ENCODE measurements at places on chromosomes 1 and 21.
A peak's percentile ranks its signal among the peaks of the same experiment; 100 is the strongest.

GRCh38 chr1:2544093-2544874 lies 11.9 kb upstream of the TNFRSF14 start:
- no peak for DNase-seq

GRCh38 chr1:1763657-1764621 lies 14.3 kb downstream of the NADK start:
- no peak for DNase-seq

GRCh38 chr21:44880405-44881197 lies 7.1 kb upstream of the PTTG1IP start:
- no peak for DNase-seq

- no peak for DNase-seq
Observed at GRCh38 chr1:59332983-59333382, 36.1 kb downstream of the FGGY start.

DNA sequence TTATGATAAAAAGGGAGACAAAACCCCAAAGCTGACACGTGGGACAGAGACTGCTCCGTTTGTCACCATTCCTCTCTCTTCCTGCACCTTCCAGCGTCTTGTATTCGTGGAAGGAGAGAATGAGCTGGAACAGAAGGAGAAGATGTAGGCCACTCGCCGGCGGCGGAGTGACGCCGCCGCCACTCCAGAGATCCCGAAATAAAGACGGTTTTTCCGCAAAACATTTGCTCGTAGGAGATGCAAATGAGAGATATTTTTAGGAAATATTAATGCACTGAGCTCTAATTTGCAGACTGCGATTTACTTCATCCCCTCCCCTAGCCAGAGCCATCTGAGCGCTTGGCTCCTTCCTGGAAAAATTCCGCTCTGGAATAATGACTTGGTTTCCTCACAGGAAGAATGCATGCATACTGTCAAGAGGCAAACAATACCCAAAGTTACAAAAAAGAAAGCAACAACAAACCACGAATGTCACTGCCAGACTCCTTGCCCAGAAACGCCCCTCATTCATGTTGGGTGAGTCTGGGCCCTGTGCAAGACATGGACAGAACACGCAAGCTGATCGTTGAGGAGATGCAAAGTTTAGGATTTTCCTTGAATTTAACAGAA lies 18.0 kb upstream of the ADARB1 start:
- no peak for DNase-seq

DNA sequence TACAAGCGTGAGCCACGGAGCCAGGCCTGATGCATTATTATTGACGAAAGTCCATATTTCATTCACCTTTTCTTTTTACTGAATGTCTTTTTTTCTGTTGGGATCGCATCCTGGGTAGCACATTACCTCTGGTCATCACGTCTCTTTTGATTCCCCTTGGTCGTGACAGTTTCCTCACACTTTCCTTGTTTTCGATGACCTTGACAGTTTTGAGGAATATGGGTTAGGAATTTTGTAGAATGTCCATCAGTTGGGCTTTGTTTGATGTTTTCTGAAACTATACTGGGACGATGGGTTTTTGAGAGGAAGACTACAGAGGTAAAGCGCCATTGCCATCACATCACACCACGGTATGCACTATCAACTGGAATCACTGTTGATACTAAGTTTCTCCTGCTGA lies 26.6 kb upstream of the GALNT2 start:
- DNase-seq: no peak

GRCh38 chr1:72278461-72278860 lies 3.9 kb downstream of the NEGR1 start:
- peak; percentile 15 for DNase-seq

DNA sequence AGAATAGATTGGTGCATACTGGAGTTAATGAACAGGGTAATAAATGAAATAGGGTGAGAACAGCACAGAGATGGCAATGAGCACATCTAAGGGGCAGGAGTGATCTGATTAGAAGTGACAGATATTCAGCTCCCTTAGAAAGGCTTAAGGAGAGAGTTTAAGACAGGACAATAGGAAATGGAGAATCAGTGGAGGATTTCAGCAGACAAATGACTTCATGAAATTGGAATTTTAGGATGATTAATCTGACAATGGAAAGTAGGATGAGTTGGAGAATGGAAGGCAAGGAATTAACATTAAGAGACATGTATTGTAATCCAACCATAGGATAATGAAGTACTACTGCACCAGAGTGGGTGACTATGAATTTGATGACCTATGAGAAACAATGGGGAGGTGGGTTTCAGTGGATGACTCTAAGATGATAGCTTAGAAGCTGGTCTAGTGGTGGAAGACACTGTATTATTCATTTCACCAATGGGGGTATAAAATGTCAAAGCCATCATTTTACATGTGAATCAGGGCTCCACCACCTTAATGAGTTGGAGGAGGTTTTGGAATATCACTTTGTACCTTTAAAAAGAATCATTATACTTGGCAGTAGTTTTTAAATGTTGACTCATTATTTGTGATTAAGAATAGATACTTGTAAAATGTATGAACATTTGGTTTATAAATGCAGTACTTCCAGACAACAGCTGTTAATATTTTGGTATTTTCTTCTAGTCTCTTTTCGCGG lies 139.1 kb downstream of the PLA2G4A start:
- peak; percentile 81 for DNase-seq

DNA sequence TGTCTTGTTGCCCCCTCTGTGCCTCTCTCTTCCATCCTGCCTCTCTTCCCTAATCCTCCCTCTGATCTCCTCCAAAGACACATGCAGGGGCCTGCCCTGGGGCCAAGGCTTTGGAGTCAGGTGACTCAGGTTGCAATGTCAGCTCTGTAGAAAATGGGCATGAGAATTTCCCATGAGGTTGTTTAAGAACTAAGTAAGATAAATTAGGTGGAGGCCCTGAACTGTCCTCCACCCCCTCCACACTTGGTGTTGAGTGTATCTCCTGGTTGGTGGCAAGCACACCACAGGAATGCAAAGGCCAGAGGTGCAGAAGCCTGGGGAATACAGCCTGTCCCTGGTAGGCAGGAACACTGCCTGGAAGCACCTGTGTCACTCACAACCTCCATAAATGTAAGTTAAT lies 63.9 kb upstream of the GRIK3 start:
- no peak for DNase-seq

GRCh38 chr1:113519556-113519955 lies 129.2 kb downstream of the MAGI3 start:
- DNase-seq: peak; percentile 6

DNA sequence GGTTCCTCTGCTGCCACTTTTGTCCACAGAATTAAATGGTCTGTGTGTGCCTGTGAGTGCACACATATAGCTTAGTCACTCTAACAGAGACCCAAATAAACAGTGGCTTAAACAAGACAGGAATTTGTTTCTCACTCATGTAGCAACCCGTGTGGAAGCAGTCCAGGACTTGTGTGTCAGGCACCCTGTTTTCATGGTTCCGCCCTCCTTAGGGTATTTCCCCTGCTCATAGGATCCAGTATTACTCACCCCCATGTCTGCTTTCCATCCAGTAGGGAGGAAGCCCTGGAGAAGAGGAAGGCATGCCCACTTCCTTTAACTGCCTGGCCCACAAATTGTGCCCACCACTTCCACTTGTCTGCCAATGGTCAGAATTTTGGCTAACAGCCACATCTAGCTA lies 41.3 kb upstream of the TACSTD2 start:
- peak; percentile 82 for DNase-seq

GRCh38 chr1:228174482-228175315 lies 9.1 kb downstream of the IBA57 start:
- DNase-seq: no peak

GRCh38 chr1:222104694-222105392 lies 363.0 kb upstream of the DUSP10 start:
- DNase-seq: no peak

GRCh38 chr1:87632232-87632631 lies 303.6 kb downstream of the LMO4 start:
- DNase-seq: no peak

DNA sequence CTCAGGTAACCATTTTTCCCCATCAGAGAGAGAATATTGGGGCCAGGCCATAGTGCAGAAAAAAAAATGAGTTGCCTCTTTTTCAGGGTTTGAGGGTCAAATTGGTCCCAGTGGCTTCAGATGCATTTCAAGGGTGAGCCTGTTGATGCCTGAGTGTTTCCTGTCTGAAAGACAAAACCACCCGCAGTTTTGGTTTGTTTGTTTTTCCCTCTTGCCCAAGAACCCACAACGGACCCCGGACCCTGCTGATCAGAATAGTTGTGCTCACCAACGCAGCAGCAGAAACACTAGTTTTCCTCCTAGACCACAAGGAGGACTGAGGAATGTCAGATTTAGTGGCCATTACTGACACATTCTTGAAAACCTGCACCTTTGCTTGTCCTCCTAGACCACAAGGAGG lies 1433.1 kb downstream of the PLA2G4A start:
- DNase-seq: no peak

- no peak for DNase-seq
Observed at GRCh38 chr1:9553736-9554144, 14.5 kb downstream of the SLC25A33 start.

GRCh38 chr1:22031214-22031962 lies 21.1 kb upstream of the CDC42 start:
- no peak for DNase-seq

DNA sequence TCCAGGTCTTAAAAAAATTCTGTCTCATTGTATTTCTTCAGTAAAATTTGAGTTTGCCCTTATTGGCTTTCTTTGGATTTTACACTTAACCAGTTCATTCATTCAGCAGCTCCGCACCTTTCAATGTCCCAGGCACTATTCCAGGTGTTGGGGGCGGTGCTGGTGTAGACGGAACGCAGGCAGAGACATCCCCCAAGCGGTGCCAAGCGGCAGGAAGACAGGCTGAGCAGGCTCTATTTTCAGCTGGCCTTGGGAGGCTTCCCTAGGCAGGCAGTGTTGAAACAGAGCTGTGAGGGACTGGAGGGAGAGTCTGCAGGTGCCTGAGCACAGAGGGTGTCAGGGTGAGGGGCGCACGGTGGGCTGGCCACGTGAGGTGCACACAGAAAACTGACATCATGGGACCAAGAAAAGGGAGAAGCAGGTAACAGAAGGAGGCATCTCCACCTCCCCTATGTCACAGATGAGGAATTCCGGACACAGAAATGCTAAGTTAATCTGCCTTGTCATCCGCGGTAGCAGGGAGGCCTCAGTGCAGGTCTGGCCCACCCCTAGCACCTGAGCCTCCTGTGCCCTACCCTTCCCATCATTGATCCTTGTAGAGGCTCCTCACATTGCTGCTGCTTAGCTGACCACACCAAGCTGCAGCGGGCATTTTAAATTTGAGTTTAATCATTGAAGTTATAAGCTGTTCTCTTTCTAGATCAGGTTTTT lies 40.8 kb downstream of the SLC37A1 start:
- no peak for DNase-seq

DNA sequence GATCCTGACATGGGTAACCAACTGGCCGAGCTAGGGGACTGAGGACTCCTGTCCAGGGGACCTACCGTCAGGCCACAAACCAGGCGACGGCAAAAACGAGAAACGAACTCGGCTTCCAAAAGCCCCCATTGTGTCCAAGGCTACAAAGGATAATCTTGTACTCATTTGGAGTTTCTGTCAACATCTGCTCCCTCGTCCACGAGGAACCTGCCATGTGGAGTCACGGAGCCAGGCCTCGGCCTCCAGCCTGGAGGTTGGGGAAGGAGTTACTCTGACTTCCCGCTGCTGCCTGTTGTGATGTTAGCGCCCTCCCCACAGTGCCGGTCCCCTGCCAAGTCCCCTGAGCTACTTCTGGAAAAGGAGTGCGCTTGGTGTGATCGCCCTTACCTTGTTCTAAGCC lies 7.3 kb downstream of the KRTAP10-1 start:
- no peak for DNase-seq

GRCh38 chr1:225424562-225425200 lies 3.2 kb downstream of the LBR start:
- DNase-seq: peak; percentile 55

DNA sequence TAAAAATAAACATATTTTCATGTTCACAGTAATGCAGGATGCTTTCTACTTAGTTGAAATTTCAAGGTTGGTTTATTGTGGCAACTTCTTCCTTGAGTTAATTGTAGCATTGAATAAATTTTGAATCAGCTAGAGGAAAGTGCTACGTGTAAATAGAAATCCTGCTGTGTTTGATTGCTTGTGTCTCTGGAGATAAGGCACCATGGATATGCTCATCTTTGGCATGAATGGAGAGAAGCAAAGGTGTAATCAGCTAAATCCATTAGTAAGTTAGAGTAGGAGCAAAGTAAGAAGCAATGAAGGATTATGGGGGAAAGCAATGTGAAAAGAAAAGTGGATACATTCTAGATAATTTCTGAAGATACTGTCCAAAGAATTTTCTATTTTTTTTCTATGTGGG lies 331.1 kb downstream of the PTPRC start:
- DNase-seq: no peak

DNA sequence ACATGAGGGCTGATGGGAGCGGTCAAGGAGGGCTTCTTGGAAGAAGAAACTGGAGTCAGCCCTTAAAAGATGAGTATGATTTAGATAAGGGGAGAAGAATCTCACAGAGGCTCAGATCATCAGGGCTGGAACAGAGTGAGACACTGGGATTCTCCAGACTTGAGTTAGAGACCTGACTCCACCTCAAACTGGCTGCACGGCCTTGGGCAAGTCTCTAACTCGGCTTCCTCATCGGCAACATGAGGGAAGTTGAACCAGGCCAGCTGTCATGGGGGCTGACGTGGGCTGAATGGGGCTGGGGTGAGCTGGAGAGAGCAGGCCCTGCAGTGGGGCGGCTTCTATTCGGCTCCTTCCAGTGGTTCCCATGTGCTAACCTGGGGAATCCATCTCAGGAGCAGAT lies 2.5 kb downstream of the C1QC start:
- no peak for DNase-seq

DNA sequence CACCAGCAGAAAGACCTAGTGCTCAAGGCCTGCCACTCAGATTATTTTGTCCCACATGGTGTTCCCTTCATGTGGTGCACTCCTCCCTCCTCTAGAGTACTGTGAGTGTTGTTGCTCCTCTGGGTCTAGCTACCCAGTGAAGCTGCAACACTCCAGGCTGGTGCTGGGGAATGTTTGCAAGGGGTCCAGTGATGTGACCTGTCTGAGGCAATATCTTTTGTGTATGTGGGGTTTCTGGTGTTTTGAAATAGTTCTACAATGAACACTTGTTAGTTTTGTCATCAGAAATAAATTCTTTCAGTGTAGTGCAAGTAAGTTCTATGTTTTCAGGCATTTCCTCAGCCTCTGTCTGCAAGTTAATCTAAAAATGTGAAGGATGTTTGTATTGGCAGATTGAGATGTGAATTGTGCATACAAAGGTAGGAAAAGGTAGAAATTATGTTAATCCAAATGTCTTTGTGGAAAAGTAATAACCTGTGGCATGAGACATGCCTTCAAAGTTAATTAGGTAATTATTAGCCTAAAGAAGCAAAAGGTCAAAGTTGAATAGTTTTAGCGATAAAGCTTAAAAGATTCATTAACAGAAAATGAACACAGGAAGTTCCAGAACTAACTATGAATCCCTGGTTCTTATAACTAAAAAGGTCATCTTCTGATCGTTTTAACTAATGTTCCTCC lies 616.8 kb downstream of the LTN1 start:
- peak; percentile 32 for DNase-seq
